Stimulated activated CD8-positive, alpha-beta memory T cell treated with anti-CD3 and anti-CD28 coated beads, Interleukin-15, amount 100 ng/mL, for 48 hours (primary cell): ENCODE measurements at places on chromosomes 5 and 9.

GRCh38 chr5:166651234-166651633, 1640.2 kb upstream of the WWC1 start:
- no peak for DNase-seq

GRCh38 chr5:171421331-171422262, 2.1 kb downstream of the FGF18 start:
- no peak for DNase-seq

DNA sequence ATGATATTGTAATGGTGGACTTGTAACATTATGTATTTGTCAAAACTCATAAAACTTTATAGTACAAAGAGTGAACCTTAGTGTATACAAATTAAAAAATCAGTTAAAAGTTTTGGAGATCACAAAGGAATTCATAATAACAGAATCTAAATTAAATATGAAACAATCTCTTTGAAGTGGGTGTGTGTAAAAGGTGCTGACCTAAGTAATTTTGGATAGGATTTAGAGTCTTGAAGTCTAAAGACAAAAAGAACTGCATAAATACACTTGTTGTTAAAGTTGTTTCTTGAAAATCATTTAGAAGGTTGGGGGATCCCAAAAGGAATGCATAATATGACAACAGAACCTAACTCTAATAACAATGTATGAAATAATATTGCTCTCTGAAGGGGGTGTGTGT, 295.5 kb downstream of the PRR16 start:
- no peak for DNase-seq

DNA sequence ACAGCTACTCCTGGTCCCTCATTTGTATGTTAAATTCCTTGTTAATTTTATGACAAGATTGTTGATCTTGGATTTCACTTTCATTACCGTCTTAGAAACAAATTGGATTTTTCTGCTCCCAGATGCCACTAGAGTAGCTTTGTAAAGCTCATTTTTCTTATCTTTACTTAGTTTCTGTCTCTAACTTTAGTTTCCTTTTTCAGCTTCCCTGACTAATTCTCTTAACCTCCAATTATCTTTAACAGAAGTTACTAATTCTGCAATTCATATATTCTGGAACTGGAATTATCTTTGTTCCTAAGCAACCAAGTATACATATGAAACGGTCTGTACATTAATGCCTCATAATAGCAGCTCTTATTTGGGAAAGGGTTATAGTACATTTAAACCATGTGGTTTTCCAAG, 16.7 kb downstream of the ITGA1 start:
- DNase-seq = no peak

DNA sequence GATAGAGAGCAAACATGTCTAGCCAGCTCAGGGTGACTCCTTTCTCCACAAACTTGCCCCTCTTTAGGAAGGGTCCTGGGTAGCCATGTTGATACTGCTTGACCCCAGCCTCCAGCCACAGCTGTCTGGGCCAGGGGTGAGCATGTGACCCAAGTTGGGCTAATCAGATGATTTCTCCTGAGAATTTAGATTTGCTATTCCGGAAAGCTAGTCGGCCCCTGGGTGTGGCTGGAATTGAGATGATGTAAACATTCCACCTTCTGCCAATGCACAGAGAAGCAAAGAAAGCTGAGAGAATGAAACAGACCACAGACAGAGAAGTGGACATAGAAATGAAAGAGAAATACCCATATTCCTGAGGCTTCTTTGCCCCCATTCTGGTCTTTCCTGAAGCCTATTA, 17.8 kb upstream of the B4GALT1 start:
- no peak for DNase-seq

DNA sequence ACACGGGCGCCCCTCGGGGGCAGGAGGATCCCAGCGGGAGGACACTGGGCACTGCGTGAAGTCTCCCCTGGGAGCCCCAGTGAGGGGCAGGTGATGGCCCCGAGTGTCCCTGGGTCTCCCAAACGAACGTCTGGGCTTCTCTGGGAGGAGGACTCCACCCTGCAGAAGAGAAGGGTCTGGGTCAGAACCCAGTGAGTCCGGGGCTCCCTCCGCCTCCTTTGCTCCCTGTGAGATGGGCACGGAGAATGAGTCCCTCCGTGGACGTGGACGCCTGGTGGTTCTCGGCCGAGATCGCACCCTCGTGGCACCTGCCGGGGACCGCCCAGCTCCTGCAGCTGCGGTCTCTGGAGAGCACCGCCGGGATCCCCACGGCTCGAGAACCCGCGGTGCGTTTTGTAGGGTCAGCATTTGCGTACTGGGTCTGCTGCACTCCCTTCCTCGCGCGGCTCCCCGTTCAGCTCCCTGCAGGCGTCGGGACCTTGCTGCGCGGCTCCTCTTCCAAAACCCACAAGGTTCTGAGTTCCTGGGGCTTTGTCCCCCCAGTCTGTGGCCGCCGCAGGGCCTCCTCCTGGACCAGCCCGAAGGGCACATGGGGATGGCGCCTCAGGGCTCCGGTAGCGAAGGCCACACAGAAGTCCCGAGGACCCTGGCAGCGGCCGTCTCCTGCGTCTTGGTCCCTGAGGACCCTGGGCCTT, 10.2 kb upstream of the CEP72 start:
- no peak for DNase-seq

DNA sequence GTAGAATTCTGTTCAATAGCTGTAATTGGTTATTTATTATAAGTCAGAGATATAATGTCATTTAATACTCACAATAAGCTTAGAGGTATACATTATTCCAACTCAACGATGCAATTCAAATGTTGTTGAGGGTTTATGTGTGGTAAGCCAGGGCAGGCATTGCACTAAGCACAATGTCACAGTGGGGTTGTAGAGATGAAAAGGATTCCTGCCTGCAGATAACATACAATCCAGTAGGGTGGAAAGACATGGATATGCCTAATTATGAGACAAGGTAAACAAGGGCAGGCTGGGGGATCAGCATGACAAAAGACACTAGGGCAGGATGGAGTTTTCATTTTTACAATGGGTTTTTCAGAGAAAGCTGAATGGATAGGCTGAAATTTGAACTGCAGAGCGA, 98.7 kb upstream of the PALM2AKAP2 start:
- DNase-seq = no peak

DNA sequence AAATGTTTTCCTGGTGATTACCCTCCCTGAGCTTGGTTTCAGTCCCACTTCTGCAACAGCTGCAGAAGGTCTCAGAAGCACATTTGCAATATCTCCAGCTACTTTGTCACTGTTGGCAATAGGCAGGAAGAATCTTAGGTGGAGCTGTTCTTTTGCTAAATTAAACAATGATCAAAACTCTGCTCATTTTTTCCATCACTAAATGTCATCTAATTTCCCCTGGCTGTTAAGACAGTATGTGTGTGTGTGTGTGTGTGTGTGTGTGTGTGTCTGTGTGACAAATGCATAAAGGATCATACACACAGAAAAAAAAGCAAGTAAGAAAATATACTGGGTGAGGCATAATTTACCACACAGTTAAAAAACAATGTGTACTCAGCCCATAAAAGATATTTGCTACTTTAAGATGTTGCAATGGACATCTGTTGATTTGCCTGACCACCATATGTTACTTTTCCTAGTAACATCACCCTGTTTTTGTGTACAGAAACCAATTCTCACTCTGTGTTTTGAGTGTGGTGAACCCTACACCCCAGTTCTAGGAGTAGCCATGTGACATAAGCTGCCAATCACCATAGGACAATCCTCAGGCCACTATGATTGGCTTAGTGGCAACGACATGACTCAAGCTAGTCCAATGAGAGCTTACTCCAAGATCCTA, 572.6 kb upstream of the CLINT1 start:
- DNase-seq = no peak

- DNase-seq = no peak
These were observed 581.8 kb downstream of the EFNA5 start for GRCh38 chr5:107088907-107089306.

DNA sequence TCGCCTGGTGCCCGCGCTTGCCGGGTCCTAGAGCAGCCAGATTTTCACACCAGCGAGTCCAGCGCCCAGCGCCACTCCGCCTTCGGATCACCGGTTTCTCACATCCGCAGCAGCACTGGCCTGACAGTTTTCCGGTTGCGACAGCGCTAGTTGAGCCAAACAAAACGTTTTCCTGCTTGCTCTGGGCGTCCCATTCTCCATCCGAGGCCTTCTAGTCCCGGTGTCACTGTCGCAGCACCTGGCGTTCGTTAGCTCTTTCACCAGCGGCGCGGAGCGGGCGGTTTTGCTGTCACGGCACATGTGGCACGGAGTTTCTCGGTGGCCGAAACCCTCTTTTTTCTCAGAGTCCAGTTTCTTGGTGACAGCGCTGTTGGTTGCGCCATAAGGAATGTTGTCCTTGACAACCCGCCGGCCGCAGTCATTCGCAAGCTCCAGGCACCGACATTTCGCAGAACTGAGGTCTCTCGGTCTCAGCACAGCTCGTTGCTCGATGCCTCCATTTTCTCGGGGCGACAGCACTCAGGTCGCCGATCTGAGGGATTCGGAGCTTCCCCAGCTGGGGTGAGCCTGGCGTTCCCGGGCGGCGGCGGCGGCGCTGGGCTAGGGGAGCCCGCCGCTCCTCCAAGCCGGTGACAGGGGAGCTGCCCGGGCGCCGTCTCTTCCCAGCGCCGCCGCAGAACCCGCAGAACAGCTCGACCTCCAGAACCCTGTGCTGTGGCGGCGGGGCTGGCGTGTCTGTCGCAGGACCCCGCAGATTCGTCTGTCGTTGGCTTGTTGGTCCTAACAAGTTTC, 47.8 kb downstream of the ANXA2R start:
- DNase-seq = peak; percentile 65

GRCh38 chr9:97462914-97463313, 38.6 kb upstream of the TMOD1 start:
- DNase-seq = no peak

GRCh38 chr5:156208271-156208670, 118.7 kb upstream of the SGCD start:
- no peak for DNase-seq

DNA sequence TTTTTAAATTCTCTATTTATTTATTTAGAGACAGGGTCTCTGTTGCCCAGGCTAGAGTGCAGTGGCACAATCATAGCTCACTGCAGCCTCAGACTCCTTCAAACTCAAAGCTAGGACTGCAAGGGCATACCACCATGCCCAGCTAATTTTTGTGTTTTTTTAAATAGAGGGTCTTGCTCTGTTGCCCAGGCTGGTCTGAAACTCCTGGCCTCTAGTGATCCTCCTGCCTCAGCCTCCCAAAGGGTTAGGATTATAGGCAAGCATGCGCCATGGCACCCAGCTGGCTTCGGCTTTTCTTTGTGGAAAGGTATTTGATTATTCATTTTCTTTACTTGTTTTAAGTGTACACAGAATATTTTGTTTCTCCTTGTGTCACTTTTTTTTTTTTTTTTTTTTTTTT, 5.2 kb downstream of the ZNF346 start:
- DNase-seq = no peak

DNA sequence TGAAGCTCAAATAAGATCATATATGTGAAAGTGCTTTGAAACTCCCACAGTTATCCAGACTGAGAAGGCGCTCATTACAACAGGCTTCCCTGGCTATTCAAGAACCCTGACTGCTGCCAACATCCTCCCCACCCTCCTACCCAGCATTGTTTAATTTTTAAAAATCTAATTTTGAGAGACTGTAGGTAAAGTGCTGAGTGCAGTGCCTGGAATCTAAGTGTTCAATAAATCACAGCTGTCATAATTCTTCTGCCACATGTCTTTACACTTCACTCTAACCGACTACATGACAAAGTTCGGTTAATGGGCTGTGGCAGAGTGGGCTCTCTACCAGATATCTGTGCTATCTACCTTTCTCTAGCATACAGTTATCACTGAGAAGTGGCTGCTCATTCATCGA, 255.6 kb upstream of the C9orf72 start:
- no peak for DNase-seq

DNA sequence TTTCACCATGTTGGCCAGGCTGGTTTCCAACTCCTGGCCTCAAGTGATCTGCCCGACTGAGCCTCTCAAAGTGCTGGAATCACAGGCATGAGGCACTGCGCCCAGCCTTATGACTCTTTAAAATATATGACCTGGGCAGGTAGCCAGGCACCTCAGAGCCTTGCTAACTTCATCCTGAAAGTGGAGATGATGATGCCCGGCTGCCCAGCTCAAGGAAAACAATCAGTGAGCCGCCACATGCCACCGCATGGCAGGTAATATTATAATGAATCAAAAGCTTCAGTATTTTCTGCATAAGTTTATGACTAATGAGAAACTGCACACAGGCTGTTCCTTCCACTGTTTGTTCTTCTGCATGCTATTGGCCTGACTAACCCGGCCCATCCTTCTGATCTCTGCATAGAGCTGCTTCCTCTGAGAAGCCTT, 30.4 kb upstream of the DMRT1 start:
- no peak for DNase-seq

DNA sequence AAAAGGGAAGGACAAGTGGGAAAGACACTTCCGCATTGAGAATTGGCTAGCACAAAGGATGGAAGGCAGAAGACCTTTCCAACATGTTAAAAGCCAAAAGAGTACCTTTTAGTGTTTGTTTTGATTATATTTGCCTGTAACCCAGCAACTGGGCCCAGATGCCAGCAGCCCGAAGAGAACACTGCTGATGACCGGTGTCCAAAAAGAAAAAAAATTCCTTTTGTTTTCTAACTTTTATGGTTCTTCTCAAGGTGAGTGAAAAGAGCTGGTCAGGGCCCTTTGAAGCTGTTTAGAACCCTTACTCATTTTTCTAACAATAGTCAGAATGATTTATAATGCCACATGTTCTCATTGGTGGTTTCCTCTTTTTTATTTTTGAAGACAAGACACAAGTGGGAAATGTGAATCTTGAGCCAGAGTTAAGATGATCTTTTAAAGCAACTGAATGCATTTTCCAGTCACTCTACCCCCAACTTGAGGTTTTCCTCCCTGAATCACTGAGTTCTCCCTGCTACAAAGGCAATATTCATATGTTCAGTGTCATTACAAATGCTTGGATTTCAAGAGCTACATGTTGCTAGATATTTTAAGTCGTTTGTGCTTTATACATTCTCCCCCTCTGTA, 32.3 kb upstream of the ZNF462 start:
- no peak for DNase-seq

DNA sequence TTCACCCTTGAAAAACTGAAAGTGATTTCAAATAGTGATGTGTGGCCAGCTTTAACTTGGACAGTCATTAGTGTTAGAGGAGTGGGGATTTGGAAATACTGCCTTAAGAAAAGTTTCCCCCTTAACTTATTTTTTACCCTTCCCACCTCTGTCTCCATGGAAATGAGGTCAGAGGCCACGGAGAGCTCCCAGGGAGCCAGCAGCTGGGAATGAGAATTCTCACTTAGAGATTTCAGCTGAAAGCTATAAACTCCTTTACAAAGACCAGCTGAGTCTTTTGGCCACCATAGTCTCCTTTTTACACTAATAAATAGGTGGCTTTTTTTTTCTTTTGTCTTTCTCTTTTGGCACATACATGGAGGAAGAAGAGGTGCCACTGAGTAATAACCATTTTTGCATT, 45.7 kb upstream of the PIK3R1 start:
- DNase-seq = no peak

GRCh38 chr9:123108976-123109375, 75.5 kb downstream of the GPR21 start:
- no peak for DNase-seq

GRCh38 chr9:112869917-112870316, 20.8 kb downstream of the SLC46A2 start:
- no peak for DNase-seq

DNA sequence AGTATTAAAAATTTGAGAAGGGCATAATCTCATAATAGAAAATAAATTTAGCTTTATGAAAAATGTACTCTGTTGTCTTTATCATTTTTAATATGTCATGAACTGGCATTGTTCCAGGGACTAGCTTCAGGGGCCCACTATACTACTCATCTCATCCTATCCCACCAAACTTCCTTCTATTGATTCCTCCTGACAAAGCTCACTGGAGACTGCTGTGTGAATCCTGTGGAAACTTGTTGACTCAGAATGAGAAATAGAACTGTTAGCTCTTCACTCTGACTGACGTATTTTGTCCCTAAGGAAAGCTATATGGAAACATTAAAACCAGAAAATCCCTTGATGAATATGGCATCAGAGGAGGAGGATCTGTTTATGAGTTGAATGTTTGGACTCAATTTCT, 29.8 kb upstream of the BNIP1 start:
- DNase-seq = no peak
